ENCODE measurements at places on chromosomes 6 and 20.
A peak's percentile ranks its signal among the peaks of the same experiment; 100 is the strongest.

DNA sequence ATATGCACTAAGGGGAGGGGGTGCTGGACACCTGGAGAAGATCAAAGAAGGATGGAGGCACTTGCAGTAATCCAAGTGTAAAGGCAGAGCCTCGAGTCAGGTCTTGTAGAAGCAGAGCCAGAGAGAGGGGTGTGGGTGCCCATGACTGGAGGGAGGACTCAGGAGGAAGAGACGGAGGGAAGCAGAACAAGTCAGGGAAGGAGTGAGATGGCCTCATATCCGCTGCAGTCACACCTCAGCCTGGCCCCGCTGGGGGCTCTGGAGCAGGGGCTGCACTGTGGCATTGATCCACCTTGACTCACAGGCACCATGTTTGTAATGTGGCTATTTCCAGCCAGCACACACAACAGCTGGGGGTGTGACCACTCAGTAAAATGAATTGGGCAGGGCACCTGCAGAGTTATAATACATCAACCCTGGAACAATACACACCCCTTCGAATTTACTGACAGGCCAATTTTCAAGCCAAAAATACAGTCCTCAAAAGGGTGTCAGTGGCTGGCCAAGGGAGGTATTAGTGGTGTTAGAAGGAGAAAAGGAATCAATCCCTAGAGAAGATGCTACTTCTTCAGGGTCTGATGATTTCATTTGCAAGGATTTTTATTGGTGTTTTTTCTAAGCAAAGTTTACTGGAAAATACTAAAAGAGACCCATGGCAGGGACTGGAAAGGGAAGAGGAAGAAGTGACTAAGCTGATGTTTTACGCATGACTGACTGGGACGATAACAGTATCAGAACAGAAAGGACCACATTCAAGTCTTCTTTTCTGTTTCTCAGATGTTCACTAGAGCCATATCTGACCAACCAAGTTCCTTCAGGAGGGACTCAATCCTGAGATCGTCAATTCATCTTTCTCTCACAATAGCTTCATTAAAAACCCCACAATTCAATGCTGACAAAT is 18.9 kb upstream of the NXT1 start:
- no peak for DNase-seq

- DNase-seq = no peak
Observed at GRCh38 chr20:34402461-34402860, 39.4 kb downstream of the ITCH start.

DNA sequence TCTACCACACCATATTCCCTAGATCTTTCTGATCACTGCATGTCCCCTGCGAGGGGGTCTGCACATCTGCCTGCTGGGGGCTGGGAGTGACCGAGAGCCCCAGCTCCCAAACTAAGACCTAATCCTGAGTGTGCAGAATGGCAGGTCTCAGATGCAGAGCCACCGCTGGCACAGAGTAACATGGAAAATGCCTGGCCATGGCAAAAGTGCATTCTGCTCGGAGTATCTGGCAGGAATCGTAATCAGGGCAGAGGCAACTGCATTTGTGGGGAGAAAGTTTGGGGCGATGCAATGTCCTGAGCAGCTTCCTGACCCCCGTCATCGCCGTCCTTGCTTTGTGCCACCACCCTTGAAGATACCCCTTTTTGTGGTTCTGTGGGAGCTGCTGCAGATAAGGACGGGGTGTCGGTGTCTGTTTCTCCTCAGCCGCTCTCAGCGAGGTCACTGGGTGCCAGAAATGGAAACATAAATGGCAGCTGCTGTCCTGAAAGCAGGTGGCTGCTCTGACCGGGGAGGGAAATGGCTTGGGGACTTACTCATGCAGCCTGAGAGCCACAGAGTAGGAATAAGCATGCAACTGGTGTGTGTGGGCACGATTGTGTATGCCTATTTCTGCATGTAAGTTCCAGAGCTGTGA is 157.9 kb downstream of the LY86 start:
- DNase-seq = no peak

- no peak for DNase-seq
Observed at GRCh38 chr6:130132286-130132701, 90.5 kb downstream of the SAMD3 start.

GRCh38 chr6:77326029-77326428 is 137.3 kb downstream of the HTR1B start:
- DNase-seq = no peak

DNA sequence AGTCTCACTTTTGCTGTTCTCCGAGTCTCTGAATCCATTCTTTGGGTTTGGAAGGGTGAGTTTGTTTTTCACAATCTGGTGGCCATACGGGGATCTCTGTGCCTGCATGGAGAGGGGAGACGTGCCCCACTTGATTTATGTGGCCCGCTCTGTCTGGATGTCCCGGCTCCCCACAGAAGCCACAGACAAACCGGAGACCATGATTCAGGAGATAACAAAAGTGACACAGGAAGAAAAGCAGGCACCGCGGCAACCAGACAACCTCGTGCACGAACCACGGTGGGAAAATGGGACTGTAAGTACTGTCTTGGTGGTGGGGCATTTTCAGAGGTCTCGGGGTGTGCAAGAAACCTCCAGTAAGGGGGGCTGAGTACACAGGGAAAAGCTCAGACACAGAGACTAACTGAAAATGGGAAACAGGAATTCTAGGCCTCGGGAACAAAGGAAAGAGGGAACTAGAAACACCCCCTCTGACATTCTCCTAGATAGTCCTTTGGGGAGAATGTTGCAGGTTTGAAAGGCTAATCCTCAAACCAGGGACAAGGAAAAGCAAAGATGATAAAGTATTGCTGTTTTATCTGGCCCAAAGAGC is 22.1 kb upstream of the ZNF318 start:
- DNase-seq = no peak

- peak; percentile 3 for DNase-seq
Observed at GRCh38 chr20:5039255-5039657, 37.9 kb upstream of the SLC23A2 start.

DNA sequence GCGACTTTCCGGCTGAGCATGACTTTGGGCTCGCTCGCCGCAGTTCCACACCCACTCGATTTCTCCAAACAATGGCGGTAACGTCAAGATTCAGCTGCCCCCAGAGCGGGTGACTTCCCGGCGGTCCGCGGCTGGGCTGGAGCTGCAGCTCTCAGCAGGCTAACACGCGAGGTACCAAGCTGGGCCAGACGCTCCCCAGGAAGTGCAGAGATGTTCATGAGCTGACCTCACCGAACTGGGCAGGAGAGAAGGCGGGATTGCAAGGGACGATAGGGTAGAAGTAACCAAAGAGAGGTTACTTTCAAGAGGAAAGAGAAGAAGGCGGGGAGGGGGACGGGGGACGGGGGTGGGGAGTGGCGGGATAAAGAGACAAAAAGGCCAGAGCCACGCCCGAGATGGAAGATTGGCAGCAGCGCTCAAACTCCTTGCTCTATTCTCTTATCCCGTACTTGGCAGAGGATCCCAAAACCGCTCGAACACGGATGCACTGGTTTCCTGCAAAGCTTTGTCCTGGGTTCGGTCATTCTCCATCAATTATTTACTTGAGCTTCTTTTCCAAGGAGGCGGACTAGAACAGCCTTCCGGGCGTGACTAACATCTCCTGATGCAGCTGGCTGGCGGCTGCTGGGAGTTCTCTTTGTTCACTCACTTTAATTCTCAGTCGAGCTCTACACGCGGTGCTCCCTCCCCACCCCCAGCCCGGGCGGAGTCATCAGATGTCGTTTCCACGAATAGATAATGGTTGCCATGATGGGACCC is at the start of gene MTCL3:
Gene MTCL3 (minus strand): TSS at position 626 of the 759 bp plus-strand sequence.
- DNase-seq = peak; percentile 19

- DNase-seq = no peak
Observed at GRCh38 chr20:58155148-58155925, 73.1 kb downstream of the ANKRD60 start.

- no peak for DNase-seq
Observed at GRCh38 chr20:34989670-34990069, 34.0 kb downstream of the MYH7B start.

DNA sequence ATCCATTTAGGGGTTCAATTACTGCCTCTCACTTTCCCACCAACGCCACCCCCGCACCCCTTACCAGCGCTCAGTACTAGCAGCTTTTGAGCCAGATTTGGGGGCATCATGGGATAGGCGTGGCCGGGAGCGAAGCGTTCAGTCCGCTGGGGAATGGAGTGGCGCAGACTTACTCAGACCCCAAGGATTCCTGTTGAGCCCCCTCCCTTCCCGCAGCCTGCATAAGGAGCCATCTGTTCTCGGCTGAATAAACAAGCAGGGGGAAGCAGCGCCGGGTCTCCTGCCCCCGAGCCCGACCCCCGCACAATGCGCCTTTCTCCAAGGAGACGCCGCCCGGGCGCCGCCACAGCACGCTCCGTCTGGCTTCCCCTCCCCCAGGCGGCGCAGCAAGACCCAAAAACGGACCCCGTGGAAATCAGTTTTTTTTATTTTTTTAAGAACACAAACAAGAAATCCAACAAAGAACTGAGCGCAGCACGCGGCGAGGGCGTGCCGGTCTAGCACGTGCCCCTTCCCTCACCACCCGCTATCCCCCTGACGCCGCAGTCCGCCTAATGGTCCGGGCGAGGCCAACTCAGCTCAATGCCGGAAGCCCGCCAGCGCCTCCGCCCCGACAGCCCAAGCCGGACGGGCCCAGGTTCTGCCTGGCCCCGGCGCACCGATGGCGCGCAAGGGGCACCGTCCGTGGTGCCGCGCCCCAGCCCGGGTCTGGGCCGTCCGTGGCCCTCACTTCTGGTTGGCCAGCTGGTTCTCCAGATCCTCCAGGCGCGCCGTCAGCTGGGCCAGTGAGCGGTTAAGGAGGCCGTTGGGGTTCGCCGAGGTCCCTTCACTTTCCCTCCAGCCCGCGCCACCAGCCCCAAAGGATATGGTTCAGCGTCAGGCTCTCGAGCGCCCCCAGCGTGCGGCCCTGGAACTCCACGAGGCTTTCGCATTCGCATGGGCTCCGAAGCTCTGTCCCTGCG is 13.3 kb upstream of the RBPJL start:
- DNase-seq = peak; percentile 78

DNA sequence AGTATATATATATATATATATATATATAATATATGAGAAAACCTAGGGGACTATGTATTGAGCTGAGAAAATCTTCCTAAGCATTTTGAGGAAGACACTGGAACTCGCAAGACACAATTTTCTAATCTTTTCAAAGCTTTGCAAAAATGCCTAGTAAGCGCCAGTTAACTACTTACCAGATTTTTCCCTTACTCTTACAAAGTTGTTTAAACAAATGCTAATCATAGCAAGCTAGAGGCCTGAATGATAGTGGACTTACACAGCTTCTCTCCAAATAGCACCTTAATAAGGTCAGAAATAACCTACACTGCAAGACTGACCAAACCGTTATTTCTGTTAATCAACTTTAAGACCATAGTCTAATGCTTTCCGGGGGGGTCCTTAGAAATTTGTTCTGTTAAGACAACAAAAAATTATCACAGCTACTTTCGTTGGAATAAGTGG is 56.1 kb upstream of the HFE start:
- DNase-seq = no peak

GRCh38 chr20:2840967-2841531 is 504 bp downstream of the VPS16 start:
- DNase-seq = no peak

- no peak for DNase-seq
Observed at GRCh38 chr6:166911248-166911677, 45.1 kb downstream of the RNASET2 start.

- no peak for DNase-seq
Observed at GRCh38 chr20:10559266-10559665, 114.5 kb downstream of the JAG1 start.

DNA sequence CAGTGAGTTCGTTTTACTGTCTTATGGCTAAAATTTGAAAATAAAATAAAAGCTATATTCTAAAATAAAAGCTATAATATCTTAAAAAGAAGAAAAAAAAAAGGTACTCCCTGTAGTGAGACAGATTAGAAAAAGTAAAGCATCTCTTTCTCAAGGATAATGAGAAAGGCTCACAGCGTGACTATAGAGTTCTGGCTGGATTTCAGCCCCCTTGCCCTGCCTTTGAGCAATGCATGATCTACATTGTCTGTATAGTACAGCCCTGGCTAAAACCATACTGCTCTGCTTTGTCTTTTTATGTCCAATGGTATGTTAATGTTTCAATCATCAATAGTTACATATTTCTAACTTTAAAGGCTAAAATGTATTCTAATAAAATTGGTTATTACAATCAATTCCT is 91.2 kb downstream of the PRSS35 start:
- DNase-seq = no peak

DNA sequence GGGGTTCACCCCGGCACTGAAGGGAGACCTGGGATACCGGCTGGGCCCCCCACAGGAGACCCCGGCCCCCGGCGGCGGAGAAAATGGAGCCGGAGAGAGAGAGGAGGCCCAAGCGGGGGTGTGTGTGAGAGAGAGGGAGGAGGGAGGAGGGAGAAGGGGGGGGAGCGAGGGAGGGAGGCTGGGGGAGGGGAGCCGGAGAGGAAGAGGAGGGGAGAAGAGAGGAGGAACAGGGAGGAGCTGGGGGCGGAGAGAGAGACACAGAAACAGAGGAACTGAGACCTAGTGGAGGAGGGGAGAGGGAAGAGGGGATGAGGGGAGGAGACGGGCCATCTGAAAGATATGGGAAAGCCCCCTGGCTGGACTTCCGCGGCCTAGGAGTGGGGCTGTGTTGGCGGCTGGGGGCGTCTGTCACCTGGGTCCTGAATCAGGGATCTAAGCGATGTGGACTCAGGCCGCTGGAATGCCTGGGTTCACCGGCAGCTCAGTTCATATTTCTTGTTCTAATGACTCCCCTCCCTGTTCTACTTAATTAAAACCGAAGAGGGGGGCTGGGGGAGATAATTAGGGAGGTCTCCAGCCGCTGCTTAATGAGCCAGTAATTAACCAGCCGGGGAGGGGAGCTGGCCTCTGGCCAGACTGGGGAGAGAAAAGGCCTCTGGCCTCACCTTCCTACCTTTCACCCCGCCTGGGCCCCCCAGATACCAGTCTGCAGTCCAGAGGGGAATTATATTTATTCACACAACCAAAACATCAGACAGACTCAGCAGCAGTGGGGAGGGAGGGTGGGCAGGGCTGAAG is at the start of gene PBX2:
Gene PBX2 (minus strand): TSS at position 149 of the 798 bp plus-strand sequence. CDS start 287 bp downstream, outside the sequence.
- peak; percentile 39 for DNase-seq

GRCh38 chr6:163648868-163649267 is 234.3 kb downstream of the QKI start:
- DNase-seq = no peak

- DNase-seq = no peak
Observed at GRCh38 chr6:80457439-80457933, 351.0 kb downstream of the BCKDHB start.

- DNase-seq = no peak
Observed at GRCh38 chr6:167462514-167463312, 137.8 kb downstream of the TTLL2 start.

DNA sequence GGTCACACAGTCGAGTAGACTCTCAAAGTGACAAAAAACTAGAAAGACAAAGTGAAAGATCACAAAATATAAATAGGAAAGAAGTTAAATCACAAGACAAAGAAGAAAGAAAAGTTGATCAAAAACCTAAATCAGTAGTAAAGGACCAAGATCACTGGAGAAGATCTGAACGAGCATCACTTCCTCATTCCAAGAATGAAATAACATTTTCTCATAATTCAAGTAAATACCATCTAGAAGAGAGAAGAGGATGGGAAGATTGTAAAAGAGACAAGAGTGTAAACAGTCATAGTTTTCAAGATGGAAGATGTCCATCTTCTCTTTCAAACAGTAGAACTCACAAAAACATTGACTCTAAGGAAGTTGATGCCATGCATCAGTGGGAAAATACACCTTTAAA is 31.6 kb upstream of the GJA10 start:
- no peak for DNase-seq

All from stimulated activated CD8-positive, alpha-beta memory T cell treated with anti-CD3 and anti-CD28 coated beads, Interleukin-15, amount 100 ng/mL, for 24 hours (primary cell).